ENCODE measurements at places on chromosomes 12 and 14.

DNA sequence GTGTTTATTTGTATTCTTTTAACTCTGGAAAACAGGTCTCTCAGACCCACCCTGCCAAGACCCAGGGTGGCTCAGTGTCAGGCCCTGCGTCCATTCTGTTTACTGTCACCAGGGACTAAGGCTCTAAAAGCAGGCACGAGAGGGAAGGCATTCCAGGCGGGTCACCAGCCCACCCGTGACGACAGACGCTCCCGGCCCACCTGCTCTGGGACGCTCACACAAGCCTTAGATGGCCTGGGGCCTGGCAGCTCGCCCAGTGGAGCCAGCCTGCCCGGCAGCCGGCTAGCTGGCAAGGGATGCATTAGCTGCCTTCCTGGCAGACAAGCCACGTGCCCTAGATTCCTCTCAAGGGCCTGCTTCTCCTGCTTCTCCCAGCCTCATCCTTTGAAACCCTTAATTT lies 9.2 kb upstream of the NUAK1 start:
- no peak for DNase-seq

DNA sequence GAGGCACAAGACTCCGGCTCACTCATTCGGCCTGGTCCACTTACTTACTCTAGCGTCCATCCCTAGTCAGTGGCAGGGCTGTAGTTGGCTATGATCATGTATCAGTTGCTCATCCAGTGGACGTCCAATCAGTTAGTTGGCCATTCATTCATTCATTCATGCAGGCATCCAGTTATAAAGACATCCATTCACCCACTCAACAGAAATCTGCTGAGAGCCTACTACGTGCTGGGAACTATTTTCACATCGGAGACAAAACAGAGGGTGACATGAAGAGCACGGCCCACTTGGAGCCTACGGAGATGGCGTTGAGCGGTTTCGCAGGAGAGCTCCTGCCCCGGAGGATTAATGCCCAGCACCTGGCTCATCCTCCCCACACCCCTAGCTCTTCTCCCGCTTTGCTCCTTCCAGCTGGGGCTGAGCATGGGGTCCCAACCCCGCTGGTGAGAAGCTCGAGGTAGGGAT lies 49.7 kb downstream of the SNAPC1 start:
- no peak for DNase-seq

GRCh38 chr12:129520739-129521138 lies 383.1 kb downstream of the TMEM132D start:
- DNase-seq: no peak

DNA sequence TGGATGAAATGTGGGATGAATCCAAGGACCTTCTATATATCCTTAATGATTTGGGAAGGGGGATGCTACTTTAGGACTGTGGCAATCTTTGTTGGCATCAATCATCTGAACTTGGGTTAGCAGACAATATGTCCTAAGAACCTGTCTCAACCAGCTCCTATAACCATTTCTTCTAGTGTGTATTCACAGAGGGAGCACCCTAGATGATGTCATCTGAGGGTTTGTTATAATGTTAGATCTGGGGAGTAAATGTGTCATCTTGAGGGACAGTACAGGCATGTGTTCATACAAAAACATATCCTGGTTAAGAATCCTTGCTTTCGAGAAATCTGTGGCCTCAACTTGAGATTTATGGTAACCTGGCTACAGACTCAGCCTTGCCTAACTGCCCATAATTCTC lies 41.9 kb upstream of the NFKBIA start:
- no peak for DNase-seq

DNA sequence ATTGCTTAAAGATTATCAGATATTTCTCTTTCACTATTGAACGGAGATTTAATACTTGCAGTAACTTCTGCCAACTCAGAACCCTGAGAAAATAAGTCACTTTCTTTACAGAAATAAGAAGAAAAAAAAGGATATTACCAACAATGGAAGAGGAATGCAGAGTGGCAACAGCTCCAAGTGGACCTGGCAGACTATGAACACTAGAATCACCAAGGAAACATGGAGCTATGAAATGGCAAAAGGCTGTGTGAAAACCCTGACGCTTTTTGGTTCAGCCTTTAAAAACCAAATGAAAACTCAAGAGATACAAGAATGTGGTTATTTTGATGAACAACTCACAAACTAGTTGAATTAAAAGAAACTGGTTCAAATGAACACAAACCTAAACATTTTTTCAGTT lies 17.7 kb downstream of the DTD2 start:
- no peak for DNase-seq

DNA sequence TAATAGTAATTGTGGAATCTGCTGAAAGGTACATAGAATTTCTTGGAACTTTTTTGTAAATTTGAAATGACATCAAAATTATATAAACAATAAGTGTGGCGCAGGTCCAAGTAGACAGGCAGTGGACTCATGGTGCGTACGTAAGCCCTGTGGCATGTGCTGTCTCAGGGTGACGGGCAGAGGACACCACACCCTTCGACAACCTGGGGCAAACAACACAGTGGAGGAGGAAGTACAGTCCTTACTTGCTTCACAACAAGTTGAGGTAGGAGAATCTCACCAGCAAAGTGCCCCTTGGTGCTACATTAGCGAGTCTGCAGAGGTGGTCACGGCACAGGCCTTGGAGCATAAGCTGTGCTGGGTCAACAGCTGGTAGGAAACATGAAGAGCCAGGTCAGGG lies 180.9 kb downstream of the AEBP2 start:
- no peak for DNase-seq

DNA sequence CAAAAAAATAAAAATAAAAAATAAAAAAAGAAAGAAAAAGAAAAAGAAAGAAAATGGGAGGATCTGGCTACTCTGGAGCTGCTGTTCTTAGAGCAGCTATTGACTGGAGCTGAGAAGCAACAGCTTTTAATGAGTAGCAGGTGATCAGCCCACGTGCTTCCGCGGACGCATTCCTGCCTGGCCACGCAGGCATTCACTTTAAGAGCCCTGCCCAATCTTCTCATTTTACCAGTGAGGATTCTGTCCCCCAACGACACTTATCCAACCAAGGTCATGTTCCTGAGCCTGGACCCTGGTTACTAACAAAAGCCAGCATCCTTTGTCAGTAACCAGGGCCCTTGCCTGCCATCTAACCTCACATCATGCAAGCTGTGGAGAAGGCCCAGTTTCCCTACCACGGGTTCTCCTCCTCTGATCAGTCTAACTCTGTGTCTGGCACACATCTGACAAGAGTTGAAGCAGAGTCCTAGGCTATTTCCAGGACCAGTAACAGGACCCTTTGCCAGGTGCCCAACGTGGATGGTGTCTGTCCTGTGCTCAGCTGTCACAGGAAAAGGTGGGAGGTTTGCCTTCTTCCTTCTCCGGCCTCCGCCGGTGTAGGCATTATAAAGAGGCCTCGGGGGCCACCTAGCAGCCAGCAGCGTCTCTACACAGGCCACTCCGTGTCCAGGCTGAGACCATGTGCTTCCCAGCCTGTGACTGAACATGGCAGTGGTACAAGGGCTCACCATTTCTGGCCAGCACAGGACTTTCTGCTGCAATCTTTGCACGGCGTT lies 60.9 kb upstream of the GPATCH2L start:
- DNase-seq: no peak

DNA sequence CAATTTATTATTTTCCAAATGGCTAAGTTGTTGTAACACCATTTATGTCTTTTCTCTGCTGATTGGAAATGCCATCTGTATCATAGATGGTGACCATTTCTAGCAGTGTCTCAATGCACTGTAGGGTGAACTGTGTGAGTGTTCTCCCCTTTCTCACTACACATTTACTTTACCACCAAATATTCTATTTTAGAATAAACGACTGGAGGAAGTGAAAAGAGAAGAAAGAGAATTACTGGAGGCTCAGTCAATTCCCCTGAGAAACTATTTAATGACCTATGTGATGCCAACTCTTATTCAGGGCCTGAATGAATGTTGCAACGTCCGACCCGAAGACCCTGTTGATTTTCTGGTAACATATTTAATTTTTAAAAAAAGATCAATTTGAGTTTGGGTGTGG lies 15.5 kb upstream of the PAPOLA start:
- DNase-seq: no peak

DNA sequence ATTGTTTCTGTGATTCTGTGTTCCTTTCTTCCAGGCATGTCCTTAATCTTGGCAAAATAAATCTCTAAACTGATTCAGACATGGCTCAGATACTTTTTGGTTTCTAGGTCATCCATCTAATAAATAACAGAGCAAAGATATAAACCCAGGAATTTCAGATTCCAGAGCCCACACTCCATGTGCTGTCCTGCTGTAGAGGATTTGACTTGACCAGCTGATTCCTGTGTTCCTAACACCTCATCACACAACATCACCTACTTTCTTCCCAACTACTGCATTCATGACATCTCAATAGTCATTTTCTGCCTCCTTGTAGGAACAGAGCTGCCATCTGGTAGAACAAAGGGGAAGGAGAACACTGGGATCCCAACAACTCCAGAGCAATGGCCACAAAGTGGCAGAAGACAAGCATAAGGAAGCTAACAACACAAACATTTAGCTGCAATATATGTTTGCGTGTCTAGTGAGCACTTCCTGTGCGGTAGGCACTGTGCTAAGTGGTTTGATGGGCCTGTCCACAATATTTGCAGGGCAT lies 91.9 kb upstream of the OVCH1 start:
- no peak for DNase-seq

GRCh38 chr12:93745286-93745685 lies 68.1 kb downstream of the CRADD start:
- DNase-seq: no peak

GRCh38 chr14:31568161-31568560 lies 7.0 kb downstream of the NUBPL start:
- no peak for DNase-seq

DNA sequence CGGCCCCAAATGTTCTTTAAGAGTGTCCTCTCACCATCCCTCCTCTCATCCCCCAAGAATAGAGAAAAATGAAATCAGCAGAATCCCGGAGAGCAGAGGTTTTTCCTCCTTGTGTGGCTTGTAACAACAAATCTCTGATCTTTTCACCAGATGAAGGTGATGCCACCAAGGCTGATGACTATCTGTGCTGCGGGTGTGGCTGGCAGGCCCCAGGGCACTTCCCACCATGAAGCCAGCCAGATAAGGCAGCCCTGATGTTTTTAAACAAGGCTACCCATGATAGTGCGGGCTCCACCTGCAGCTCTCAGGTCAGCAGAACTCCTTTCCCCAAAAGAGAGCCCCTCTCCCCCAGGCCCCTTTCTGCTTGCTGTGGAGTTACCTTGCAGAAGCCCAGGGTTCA lies 58.0 kb upstream of the PARP11 start:
- DNase-seq: no peak

DNA sequence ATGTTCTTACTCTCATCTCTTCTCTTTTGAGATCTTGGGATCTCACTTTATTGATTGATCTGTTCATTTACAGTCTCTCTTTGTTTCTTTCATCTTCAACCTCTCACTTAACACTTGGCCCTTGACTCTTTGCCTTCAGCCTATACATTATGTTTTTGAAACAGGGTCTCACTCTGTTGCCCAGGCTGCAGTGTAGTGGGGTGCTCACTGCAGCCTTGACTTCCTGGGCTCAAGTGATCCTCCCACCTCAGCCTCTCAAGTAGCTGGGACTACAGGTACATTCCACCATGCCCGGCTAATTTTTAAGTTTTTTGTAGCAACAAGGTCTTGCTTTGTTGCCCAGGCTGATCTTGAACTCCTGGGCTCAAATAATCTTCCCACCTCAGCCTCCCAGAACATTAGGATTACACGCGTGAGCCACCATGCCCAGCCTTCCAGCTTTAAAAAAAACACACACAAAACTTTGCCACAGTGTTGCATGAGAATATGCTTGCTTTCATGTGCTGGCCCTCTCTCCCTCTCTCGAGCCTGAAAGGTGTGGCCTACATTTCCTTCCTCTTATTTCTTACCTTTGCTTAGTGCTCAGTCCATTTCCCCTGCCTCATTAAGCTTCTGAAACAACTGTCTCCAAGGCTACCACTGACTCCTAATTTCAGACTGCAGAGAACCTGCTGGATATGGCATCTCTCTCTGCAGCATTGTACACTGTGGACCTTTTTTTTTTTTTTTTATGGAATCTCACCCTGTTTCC lies 9.9 kb downstream of the DIP2B start:
- no peak for DNase-seq

DNA sequence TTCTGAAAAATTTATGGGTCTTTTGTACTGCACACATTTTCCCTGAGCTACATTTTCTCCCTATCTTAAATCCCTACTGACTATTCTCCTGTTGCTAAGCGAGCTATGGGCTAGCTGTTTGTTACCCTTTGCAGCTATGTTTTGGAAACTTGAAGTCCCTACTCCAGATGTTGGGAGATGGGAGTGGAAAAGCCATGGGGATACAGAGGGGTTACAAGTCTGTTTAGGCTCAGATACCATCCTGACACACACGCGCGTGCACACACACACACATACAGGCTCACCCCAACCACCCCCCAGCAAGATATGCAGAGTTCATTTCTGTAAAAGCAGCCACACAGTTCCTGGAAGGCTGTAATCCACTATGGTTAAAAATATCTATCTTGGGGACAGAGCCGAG lies 15.8 kb downstream of the ATP5MC2 start:
- no peak for DNase-seq

DNA sequence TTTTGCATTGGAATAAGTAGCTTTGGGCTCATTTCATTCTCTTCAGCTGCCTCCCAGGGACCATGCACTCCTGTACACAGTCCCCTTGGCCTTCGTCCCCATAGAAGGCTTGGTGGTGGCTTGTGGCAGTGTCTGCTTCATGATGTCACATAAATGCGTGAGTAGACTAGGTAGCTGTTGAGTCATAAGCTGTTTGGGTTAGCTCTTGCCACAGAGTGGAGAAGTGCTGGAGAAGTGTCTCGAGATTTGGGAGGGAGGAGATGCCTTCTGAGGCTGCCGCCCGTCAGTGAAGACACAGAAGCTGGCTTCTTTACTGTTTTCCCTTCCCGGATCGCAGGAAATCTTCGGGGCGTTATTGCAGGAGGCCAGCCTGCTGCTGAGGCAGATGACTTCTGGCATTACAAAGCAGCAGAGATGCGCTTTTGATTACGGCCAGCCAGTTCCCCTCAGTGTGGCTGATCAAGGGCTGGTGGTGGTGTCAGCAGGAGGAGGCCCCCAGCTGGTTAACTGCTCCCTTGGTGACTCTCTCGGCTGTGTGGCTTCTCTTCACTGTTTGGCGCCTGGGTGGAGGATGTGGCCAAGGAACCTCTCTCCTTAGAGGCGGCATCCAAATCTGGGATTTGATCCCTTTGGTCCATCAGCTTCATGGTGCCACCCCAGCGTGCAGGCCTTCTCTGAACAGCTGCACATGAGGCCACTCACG lies 67.6 kb downstream of the AACS start:
- DNase-seq: no peak

- DNase-seq: no peak
These were observed 1009.1 kb upstream of the FLRT2 start for GRCh38 chr14:84520711-84521338.

DNA sequence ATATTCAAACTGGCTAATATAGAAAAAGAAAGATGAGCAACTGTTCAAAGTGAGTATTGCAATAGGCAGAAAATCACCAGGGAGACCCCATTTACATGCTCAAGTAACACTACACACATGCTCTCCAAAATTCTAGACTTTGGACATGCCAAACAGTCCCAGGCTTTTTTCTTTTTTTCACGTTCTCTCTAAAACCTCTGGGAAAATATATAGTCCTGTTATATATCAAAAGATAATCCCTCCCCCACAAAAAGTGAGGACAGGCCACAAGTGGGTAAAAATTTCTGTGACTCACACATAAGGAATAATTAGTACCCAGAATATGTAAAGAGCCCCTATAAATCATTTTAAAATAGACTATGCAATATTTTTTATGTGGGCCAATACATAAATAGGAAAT lies 55.2 kb downstream of the EFCAB11 start:
- no peak for DNase-seq

- no peak for DNase-seq
These were observed at the start of gene PTMS for GRCh38 chr12:6765634-6766581. Gene PTMS, plus strand, starts transcription at chr12:6766363. Its CDS starts 343 bp downstream, at chr12:6766706.
